ENCODE measurements at places on chromosomes 5 and 9.

GRCh38 chr5:135545099-135545498, 9.3 kb upstream of the NEUROG1 start:
- no peak for DNase-seq

DNA sequence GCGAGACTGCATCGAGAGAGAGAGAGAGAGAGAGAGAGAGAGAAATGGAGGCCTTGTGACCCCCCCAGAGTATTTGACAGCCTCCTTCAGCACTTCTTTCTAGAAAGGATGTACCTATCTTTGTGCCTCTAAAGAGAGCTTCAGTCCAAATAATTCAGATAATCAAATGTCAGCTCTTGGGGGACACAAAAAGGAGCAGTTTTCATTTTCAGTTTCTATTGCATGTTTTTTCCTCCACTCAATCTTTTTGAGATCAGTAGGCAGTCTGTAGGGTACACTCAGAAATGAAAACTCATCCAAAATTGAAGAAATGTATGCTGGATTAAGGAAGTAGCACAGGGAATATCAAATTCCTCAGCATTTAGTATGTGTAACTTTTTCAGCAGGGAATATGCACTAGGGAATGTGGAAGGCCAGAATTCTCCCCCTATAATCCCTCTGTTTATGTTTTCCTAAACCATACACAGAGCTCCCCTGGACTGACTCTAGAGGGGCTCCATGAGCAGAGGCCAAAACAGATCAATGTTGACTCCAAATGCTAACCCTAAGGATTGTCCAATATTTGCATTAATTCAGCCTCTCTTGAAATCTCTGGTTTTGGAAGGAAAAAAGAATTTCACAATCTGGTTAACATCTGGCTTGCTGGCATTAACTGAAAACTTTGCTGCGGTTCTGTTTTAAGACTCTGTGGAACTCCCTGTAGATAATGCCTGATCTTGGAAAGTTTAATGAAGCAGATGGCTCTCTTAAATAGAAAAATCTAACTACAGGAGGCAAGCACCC, 250.1 kb downstream of the CEMIP2 start:
- no peak for DNase-seq

- DNase-seq = peak; percentile 73
These were observed 96.7 kb upstream of the MAMDC2 start for GRCh38 chr9:69946800-69947437.

DNA sequence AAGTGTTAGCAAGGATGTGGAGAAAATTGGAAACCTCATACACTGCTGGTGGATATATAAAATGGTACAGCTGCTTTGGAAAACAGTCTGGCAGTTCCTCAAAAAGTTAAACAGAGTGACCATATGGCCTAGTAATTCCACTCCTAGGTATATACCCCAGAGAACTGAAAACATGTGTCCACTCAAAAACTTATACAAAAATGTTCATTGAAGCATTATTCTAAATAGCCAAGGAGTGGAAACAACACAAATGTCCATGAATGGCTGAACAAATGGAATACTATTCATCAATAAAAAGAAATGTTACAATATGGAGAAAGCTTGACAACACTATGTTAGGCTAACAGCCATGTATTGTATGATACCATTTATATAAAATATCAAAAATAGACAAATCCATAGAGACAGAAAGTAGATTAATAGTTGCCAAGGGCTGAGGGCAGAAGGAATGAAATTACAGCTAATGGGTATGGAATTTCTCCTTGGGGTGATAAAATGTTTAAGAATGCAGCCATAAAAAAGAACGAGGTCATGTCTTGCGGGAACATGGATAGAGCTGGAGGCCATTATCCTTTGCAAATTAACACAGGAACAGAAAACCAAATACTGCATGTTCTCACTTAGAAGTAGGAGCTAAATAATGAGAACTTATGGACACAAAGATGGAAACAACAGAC, 33.6 kb upstream of the FBP1 start:
- peak; percentile 40 for DNase-seq

GRCh38 chr9:34994900-34995669, 5.5 kb downstream of the DNAJB5 start:
- no peak for DNase-seq

DNA sequence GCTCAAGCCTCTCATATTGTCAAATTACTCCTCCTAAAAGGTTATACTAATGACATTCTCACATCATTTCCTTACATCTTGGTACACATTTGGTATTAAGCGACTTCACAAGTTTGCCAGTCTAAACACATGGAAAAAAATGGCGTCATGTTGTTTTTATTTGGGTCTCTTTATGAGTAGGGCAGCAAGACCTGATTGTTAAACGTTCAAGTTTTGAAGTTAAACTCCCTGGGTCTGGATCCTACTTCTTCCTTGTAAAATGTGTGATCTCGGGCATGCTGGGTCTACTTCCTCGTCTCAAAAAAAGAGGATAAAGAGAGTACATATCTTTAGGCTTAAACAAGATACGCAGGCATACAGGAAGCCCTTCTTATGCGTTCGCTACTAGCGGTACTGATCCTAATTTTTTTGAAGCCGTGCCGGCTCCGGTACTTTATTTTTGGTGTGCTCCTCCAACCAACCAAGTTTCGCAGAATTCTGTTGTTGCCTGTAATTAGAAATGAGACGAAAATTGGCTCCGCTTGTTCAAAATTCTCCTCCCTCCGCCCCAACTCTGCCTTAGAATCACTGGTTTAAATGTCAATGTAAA, 596 bp upstream of the CDC37L1 start:
- DNase-seq = no peak

GRCh38 chr5:78007233-78007632, 231.1 kb upstream of the TBCA start:
- DNase-seq = no peak

- DNase-seq = no peak
These were observed 278.0 kb downstream of the CETN3 start for GRCh38 chr5:90131383-90132133.

GRCh38 chr5:85159395-85159794, 774.7 kb upstream of the EDIL3 start:
- no peak for DNase-seq

DNA sequence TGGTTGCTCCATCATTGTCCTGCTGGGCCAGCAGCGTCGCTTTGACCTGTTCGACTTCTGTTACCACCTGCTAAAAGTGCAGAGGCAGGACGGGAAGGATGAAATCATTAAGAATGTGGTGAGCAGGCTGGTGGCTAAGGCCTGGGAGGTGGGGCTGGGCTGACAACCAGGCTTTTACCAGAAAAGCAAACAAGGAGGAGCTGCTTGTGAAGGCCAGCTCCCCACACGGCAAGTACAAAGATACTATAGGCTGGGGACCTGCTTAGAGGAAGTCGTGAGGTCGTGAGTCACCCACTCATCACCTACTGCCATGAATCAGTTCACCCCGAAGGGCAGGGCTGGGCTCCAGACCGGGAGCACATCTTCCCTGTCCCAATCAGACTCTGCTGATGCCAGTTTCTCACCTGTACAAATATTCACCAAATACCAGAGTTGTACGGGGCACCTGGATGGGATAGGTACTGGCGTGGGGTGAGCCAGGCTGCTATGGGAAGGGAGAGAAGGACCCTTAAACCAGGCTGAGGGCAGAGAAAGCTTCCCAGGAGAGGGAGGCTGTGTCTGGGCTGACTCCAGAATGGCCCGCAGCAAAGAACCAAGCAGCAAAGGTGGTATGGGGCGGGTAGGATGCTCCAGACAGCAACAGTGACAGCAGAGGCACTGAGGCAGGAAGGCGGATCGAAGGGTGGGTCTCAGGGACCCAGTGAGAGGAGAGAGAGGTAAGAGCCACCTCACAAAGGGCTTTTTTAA, 69.3 kb upstream of the NIPAL4 start:
- peak; percentile 75 for DNase-seq

GRCh38 chr9:75658301-75658905, 232.1 kb upstream of the PCSK5 start:
- no peak for DNase-seq

GRCh38 chr9:76772686-76773445, 8.6 kb downstream of the PCA3 start:
- DNase-seq = no peak

DNA sequence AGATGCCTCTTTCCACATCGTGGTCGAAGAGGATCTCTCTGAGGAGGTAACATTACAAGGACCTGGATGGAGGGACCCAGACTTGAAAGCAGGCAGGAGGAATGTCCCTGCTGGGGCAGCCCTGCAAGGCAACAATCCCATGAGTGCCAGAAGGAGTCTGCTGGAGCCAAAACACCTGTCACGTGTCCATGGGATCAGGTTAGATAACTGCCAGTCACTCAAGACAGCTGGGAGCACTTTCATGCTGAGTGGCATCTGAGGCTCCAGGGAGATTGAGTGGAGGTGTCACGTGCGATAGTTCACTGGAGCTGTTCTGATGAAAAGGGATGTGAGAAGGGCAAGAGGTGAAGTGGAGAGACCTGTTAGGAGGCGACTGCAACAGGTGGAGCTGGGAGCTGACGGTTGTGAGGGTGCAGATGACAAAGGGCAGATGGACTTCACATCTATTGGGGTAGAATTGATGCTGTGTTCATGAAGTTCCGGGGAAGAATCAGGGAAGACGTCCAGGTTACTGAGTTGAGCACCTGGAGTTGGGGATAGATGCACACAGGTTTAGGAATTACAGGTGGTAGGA, 68.4 kb downstream of the ICE1 start:
- no peak for DNase-seq

- no peak for DNase-seq
These were observed 165.3 kb downstream of the ZNF608 start for GRCh38 chr5:124580925-124581737.

- DNase-seq = no peak
These were observed 69.8 kb downstream of the HABP4 start for GRCh38 chr9:96519787-96520186.

GRCh38 chr5:83169571-83170337, 92.4 kb downstream of the XRCC4 start:
- DNase-seq = no peak

GRCh38 chr5:96942911-96943310, 7.0 kb downstream of the LNPEP start:
- no peak for DNase-seq

GRCh38 chr9:112914524-112914923, 23.8 kb upstream of the SLC46A2 start:
- no peak for DNase-seq

- DNase-seq = peak; percentile 84
These were observed at the start of gene NR2F1 for GRCh38 chr5:93582677-93583438. NR2F1 (plus strand) TSS chr5:93583222; CDS start chr5:93585024, 1,802 bp downstream.

GRCh38 chr9:5696884-5697283, 68.0 kb downstream of the RIC1 start:
- no peak for DNase-seq

GRCh38 chr9:134936346-134937163, 18.8 kb upstream of the FCN1 start:
- DNase-seq = no peak

DNA sequence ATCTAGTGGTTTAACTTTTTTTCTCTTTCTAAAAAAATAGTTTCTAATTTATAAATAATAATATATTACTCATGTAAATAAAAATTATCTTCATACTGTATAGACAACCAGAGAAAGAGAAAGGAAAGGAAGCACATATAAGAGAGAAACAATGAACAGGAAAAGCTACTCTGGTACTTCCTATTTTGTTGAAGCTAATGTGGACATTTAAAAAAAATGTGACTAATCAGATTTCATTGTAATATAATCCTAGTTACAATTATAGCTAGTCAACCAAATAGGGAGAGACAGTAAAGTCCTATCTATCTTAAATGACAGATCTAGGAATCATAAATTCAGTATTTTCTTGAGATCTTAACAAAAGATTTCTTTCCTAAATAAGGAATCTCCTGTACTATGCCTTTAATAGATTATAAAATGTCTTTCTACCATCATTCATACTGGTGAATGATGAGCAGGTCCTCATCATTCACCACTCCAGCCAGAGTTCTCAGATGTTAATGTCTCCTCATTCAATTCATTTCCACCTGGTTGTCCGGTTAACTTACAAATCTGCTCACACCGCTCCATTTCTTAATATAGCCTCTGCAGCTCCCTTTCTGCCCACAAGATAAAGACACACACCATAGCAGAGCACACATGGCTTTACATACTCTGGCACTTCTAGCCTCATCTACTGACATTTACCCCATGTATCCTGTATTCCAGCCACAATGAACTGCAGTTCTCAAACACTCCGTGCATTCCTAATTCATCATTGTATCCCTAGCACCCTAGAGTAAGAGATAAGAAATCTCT, 30.9 kb downstream of the ZFR start:
- DNase-seq = no peak

DNA sequence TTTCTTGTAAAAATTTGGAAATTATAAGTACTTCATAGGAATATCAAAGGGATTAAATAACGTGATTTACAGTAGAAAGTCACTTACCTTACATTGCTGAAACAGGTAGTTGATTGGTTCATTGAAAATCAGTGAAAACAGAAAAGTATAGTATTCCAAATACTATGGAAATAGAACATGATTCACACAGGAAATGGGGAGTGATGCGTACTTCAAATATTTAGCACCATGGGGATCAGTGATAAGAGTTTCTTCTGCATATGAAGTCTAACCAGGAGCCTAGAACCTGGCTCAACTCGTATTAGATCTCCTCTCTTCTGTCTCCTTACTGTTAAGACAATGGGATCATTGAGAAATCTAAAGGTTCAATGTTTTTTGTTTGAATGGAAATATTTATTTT, 133.3 kb downstream of the FAM174A start:
- DNase-seq = no peak

- no peak for DNase-seq
These were observed 145.8 kb upstream of the TUT7 start for GRCh38 chr9:86500031-86500430.

DNA sequence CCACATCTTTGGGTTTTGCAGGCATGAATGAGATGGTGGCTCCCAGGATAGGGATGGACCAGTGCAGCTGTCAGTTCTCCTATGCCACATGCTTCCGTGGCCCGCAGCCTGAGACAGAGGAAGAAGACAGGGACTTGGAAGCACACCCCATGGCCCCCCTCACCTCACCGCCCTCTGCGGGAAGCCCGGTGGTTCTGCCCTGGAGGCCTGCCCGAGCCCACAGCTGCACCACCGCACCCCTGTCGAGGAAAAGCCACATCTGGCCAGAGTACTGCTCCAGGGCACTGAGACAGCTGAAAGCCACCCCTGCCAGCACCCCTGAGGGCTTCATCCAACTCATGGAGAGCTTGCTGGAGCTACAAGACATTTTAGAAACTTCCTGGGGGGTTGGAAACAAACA, 7.6 kb upstream of the TRMT10B start:
- DNase-seq = no peak

- no peak for DNase-seq
These were observed 32.8 kb upstream of the PITX1 start for GRCh38 chr5:135066781-135067180.

- no peak for DNase-seq
These were observed 48.9 kb downstream of the SAR1B start for GRCh38 chr5:134583766-134584165.

DNA sequence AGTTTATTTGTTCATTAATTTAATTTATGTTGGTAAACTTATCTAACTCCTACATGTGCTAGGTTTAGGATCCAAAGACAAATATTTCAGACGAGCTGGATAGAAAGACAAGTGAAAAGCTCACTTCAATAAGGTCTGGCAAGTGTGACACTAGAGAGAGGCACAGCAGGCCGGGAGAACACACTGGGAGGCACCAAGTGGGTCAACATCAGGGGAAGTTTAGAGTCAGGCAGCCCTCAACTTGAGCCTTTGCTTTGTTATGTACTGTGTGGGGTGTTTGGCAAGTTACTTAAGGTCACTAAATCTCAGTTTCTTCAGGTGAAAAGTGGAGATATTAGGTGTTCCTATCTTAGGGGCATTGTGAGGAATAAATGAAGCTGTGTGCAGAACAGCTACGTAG, 214.4 kb downstream of the PCSK1 start:
- DNase-seq = no peak
